ENCODE measurements at places on chromosomes 3 and 15.
A peak's percentile ranks its signal among the peaks of the same experiment; 100 is the strongest.

- DNase-seq: peak; percentile 13
- no peak overlapping the region for H3K4me3 ChIP-seq
- H3K27me3 ChIP-seq: no peaks in the 10 kb centered on the region
- H3K4me1 ChIP-seq: no peaks in the 10 kb centered on the region
- no peak overlapping the region for H3K27ac ChIP-seq
- no peaks in the 10 kb centered on the region for H3K36me3 ChIP-seq
These were observed 197.6 kb upstream of the CFAP20DC start for GRCh38 chr3:59247402-59247841.

GRCh38 chr3:3804560-3804959 is 5.3 kb downstream of the LRRN1 start:
- H3K4me3 ChIP-seq: no peak overlapping the region
- no peaks in the 10 kb centered on the region for H3K36me3 ChIP-seq
- H3K27ac ChIP-seq: no peak overlapping the region
- DNase-seq: no peak

DNA sequence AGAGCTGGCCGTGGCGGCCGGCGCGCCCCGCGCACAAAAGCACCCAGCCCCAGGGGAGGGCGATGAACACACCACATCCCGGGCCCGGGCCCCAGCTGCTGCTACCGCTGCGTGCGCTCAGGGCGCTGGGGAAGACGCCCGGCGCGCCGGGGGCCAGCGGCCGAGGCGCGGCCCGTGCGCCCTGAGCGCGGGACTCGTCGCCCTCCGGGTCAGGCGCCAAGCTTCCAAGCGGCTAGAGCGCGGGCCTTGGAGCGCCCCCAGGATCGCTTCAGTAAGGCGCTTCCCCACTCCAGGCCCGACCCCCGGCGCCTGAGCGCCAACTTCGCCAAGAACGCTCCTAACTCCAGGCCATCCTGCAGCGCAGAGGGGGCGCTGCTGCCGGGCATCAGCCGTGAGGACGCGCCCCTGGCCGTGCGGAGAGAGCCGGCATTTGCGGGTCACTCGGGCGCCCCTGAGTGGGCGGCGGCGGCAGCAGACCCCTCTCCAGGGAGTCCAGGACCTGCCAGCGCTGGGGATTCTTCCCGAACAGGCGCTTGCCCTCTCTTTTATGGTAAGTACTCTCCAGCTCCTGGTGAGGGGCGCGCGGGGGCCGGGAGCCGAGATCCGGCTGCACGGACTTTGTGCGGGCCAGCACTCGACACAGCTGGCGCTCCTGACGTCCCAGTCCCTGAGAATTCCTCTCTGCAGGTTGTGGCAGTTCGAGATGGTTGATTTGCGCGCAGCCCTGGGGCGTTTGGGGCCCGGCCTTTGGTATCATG is 475 bp downstream of the SPSB4 start:
- H3K27me3 ChIP-seq: peaks cover 5% of the 10 kb centered on the region
- H3K4me1 ChIP-seq: peaks cover 6% of the 10 kb centered on the region
- no peak overlapping the region for H3K27ac ChIP-seq
- DNase-seq: no peak
- no peaks in the 10 kb centered on the region for H3K36me3 ChIP-seq

- H3K27ac ChIP-seq: no peak overlapping the region
- no peaks in the 10 kb centered on the region for H3K4me1 ChIP-seq
- no peaks in the 10 kb centered on the region for H3K36me3 ChIP-seq
- no peaks in the 10 kb centered on the region for H3K27me3 ChIP-seq
- no peak for DNase-seq
These were observed 1068.6 kb upstream of the CADM2 start for GRCh38 chr3:83890039-83890762.

- H3K36me3 ChIP-seq: no peaks in the 10 kb centered on the region
- H3K27me3 ChIP-seq: no peaks in the 10 kb centered on the region
- H3K4me3 ChIP-seq: no peak overlapping the region
- peak overlapping the region; percentile 92 for H3K27ac ChIP-seq
- peaks cover 58% of the 10 kb centered on the region for H3K4me1 ChIP-seq
- peak; percentile 70 for DNase-seq
These were observed 179.0 kb upstream of the PFN2 start for GRCh38 chr3:150149651-150150051.

Data from thyroid gland (tissue), 4 donors.